Endothelial cell of umbilical vein (primary cell): ENCODE measurements at places on chromosomes 16 and 17. TPM values are rescaled to one million over a fixed set of nuclear protein-coding genes. Genes with fewer than 3 reads are reported as not detected.

Gene CX3CL1
- total RNA-seq, result 1.2 and 2.3 TPM in 2 replicates

- no peak for DNase-seq
Observed at GRCh38 chr17:80219763-80220053, 425 bp downstream of the SGSH start.

- no peak for DNase-seq
Observed at GRCh38 chr16:57949013-57949412, 21.9 kb downstream of the CNGB1 start.

DNA sequence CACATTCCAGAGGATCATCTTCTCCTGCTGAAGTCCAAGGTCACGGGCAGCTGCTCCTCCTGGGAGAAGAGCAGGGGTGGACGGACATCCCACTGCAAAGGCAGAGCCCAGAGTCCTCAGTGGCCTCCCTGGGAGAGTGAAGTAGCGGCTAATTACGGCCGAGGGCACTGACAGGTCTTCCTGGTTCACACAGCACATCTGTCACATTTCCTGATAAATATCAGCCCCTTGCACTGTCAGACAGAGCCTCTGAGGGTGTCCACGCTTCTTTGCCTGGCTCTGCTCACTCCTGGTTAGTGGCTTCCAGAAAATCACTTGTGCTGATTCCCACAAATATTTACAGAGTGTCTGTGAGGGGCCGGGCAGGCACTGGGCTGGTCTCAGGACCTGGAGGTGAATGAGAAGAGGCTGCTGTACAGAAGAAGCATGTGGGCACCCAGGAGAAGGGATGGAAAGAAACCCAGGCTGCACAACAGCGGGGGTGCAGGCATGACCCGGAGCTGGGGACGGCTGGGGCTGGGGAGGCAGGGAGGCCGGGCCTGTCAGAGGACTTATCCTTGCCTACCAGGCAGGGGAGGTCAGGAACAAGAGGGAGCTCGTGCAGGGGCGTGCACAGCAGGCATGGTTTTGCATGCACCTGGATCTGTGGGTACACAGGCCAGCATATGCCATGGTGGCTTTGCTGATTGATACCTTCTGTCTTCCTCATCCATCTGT lies 258.2 kb upstream of the TNRC6C start:
- DNase-seq, result no peak

- DNase-seq, result peak; percentile 55
Observed at GRCh38 chr17:75404731-75405364, 630 bp downstream of the GRB2 start.
